ENCODE measurements at places on chromosomes 1 and 21.

DNA sequence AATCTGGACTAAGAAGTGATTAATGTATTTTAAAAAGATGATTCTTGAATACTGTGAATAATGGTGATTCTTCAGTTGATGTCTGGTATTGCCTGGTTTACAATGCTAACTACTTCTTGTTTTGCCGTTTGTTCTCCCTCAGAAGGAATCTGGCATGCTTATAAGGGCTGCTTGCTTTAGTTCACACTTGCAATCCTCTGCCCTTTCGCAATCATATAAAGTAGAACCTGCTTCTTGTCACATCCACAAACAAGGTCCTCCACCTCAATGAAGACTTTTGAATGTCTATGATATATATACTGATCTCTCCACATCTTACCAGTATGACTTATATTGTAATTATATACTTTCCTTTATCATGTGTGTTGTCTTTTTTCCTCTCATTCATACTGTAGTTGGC lies 92.6 kb downstream of the ADGRL4 start:
- no peak for DNase-seq

- no peak for DNase-seq
Observed at GRCh38 chr1:2819429-2819828, 17.9 kb upstream of the TTC34 start.

- no peak for DNase-seq
Observed at GRCh38 chr1:209727286-209727685, 22.6 kb downstream of the HSD11B1 start.

DNA sequence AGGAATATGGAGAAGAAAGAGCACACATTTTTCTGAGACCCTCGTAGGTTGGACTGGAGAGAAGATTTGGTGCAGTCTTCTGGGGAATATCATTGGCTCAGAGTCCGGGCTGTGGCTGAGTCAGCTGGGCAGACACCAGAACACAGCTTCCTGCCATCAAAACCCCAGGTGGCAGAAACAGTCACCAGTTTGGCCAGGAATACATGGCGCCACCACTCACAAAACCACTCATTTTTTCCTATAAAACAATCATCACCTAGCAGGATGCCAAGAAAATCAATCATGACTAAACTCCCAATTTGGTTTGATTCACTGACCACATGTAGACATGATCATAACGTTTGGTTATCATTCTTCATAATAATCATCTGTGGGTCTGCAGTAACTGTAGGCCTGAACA lies 178.1 kb upstream of the PBX1 start:
- DNase-seq, result no peak

- DNase-seq, result no peak
Observed at GRCh38 chr1:245337829-245338484, 183.2 kb downstream of the KIF26B start.

GRCh38 chr1:227415115-227415790 lies 97.0 kb upstream of the CDC42BPA start:
- DNase-seq, result no peak

GRCh38 chr1:182588500-182589396 lies at the start of gene RNASEL:
Gene RNASEL (minus strand): TSS chr1:182589256. CDS start chr1:182586806, 2,450 bp downstream.
- no peak for DNase-seq
